ENCODE measurements at places on chromosomes 7 and 10.

DNA sequence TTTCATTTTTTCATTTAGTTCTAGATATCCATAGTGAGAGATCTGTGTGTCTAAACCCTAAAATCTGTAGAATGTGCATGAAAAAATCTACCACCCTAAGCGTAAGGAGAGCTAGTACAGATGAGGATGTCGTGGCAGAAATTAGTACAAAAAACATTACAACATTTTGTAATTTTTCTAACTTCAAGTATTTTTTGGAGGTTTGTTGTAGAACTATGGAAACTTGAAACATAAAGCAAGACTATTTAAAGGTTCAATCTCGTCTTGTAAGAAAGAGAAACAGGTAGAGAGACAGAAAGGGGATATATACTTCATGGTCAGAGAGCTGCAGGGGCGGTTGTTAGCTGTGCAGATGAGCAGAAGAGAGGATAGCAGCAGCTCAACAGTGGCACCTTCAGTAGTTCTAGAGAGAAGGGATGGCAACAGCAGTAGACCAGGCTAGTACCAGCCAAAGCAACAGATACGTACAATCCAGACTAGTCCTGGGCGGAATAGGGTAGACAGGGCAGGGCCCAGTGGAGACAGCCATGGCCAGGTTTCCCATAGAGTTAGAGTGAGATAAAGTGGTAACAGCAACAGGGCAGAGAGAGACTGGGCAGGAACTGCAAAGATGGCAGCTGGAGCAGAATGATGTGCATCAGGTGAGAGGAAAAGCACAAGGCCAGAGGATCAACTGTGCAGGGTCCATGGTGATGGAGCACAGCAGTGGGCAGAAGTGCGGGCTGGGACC lies 145.2 kb downstream of the FRMD4A start:
- peak; percentile 82 for DNase-seq

DNA sequence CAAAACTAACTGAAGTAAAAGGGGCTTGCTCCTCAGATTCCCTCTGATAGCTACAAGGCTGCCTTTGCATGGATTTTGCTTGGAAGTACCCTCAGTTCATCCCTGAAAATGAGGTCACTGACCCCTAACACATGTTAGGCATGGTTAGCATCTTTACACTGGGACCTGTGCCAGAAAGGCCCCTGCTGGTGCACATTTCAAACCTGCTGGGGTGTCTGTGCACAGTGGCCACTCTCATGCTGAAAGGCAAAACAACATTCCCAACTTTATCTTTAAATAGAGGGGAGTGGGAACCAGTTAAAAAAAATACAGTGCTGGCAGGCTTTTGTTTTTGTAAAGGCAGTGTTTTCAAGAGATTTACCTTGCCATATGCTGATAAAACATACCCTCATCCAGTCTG lies 99.1 kb downstream of the ANK3 start:
- DNase-seq, result no peak

- no peak for DNase-seq
These were observed 44.1 kb upstream of the PARD3 start for GRCh38 chr10:34859170-34859569.

- DNase-seq, result no peak
These were observed 101.6 kb downstream of the HECTD2 start for GRCh38 chr10:91511549-91512330.

DNA sequence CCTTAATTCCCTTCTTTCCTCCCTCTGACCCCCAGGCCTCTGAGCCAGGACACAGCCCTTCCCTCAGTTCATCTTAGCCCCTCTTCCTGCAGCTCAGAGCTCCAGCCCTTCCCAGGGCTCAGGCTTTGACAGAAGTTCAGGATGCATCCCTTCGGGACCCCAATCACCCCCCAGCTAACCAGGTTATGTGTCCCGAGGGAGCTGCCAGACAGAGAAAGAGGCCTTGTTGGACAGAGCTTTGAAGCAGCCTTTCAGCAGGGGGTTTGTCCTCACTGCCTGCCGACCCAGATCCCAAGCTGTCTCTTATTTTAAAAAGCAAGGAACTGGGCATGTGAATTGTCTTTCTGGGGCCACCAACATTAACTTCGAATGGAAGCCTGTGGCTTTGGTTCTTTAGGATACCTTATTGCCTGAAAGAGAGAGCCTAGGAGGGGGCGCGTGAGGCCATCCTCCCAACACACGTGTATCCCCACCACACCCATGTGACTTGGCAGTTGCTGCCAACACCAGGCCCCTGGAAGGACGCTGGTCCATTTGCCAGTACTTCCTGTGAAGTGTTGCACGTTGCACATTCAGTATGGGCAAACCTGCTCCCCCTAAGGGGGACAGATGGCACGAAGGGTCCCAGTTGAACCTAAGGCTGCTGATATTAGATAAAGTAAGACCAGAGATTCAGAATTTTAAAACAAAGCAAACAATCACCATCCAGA lies 858 bp downstream of the CCDC136 start:
- DNase-seq, result no peak

DNA sequence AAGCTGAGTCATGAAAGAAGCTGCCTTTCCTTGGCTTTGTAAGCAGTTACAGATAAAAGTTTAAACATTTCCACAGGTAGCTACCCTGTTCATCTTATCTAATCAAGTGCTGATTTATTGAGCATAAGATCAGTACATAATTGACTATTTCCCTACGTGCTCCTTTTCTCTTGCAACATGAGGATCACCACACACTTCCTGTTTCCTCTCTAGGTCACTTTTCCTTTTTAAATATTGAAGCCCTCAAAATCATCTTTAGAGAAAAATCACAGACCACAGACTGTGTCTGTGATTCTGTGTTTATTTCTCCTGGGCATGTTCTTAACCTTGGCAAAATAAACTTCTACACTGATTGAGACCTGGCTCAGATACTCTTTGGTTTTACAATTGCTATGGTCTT lies 69.5 kb downstream of the ZNF37A start:
- no peak for DNase-seq

DNA sequence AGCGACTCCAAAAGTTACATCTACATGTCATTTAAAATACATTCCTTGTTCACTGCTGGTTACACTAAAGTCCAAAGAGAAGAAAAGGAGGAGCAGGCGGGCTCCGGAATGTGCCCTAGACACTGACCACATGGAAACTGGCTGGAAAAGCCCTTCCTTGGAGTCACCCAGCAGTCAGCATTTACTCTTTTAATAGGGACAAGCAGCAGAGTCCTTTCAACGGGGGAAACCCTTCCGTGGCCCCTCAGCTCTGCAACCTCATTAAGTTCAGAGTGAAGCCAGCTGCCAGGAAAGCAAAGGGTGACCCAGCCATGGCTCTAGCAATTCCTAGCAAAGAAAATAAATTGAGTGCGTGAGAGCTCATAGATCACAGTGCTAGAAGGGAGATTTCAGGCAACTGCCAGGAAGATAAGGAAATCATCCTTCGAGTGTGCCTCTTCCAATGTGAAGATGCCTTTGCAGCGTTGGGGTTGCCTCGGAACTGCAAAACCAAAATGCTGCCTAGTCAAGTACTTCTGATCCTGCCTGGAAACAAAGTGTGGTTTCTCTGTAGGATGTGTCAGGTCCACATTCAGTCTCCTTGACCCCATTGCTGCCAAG lies 101.6 kb downstream of the SORBS1 start:
- DNase-seq, result no peak

DNA sequence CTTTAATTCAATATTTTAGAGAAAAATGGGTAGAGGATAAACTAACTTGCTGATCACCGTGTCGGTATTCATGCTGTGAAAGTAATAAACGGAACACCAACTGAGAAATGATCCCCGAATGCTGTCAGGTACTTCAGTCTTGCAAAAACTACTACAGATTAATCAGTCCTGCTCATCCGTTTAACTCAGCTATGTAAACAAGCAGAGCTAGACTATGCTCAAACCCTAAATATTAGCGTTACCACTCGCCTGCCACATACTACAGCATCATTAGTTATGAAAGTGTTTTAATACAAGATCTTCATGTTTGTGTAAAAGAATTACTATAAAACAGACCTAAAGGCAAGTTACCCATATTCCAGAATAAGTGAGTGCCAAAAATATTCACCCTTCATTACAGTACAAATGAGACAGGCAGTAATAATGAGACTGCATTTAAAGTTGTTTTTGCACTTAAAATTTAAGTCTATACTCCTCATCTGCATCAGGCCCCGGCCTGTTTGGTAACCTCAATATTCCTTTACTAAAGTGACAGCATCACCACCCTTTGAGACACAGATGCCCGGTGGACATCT lies 952 bp downstream of the DNMBP start:
- DNase-seq, result no peak

- peak; percentile 35 for DNase-seq
These were observed 168.4 kb downstream of the SORCS3 start for GRCh38 chr10:104809288-104810090.

GRCh38 chr10:114767986-114768821 lies 53.4 kb upstream of the FHIP2A start:
- no peak for DNase-seq

DNA sequence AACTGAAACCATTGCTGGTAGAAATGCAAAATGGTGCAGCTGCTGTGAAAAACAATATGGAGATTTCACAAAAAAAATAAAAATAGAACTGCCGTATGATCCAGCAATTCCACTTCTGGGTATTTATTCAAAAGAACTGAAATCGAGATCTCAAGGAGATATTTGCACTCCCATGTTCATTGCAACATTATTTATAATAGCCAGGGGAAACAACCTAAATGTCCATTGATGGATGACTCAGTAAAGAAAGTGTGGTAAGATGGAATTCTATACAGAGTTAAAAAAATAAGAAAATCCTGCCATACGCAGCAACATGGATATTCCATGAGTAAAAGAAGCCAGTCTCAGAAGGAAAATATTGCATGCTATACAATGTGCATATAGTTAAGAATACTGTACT lies 290.6 kb upstream of the GHITM start:
- DNase-seq, result no peak

DNA sequence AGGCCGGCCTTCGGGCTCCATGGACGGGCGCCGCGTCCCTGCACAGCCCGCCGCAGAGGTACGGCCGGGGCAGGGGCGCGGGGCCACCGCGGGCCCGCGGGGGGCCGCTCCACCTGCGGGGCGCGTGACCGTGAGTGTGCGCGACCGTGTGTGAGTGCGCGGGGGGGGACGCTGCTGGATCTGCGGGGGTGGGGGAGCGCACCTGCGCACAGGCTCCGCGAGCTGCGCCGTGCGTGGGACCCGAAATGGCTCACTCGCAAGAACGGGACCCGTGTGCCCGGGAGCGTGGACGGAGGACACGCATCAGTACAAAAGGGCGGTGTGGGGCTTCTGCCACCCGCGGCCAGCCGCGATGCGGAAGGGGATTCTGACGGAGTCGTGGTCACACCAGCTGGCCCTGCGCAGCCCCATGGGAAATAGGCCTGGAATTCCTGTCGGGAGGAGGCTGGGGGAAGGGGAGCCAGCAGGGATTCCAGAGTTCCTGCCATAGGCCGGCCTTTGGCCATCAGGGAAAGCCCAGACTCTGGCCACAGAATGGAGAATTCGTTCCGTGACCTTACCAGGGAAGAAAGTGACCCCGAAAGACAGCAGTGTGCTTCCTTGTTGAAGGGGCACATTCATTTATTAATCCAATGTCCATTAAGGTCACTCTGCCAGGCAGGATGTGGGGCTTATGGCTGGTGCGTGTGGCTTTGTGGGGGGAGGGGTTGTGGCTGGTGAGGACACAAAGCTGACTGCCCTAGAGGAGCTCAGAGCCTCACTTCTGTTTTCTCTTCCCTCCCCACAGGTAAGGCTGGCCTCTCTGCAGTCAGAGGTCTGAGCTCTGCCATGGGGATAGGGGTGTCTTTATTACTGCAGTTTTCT lies 494 bp downstream of the REPIN1 start:
- DNase-seq, result no peak

DNA sequence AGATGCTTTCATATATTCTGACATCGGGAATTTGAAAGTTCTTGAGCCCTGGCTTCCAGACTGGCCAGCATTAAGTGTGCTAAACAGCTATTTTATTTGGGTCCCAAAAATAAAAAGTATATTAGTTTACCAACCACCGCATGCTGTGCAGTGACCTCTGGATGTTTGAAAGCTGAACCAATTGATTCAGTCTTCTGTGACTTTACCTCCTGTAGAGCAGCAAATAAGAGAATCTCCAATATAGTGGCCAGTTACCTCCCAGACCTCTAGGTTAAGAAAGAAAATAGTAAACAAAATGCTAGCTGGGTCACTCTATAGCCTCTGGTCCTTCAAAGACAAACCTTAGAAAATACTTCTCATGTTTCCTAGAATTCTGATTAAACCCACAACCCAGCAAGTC lies 424.6 kb upstream of the NFE2L3 start:
- DNase-seq, result no peak

- no peak for DNase-seq
These were observed 52.6 kb downstream of the TRRAP start for GRCh38 chr7:98930921-98931320.

DNA sequence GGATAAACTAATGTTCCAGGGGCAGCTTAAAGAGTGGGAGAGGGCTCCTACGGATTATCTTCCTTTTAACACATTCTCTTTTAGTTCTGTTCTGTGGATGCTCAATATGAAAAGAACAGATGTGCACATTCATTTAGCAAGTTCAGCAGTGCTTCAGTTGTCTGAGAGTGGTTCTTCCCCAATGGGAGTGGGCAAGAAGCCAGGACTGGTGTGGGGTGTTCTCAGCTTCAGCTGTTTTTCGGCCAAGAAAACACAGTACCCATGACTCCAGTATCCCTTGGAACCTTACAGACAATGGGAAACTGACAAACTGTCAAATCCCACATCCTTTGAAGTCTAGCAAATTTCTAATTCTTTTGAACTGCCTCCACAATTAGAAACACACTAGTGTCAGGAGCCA lies 71.5 kb upstream of the LRRC17 start:
- no peak for DNase-seq

- no peak for DNase-seq
These were observed 189.9 kb upstream of the PDE1C start for GRCh38 chr7:32259931-32260596.

- DNase-seq, result no peak
These were observed 239.6 kb downstream of the DNAJB6 start for GRCh38 chr7:157576415-157576814.

- DNase-seq, result no peak
These were observed at the start of gene SLC26A3 for GRCh38 chr7:107803009-107803610. Gene SLC26A3 (minus strand): TSS chr7:107803223. CDS start chr7:107794509, 8,714 bp downstream.

- no peak for DNase-seq
These were observed 988.6 kb downstream of the SORCS1 start for GRCh38 chr10:106175760-106176377.

DNA sequence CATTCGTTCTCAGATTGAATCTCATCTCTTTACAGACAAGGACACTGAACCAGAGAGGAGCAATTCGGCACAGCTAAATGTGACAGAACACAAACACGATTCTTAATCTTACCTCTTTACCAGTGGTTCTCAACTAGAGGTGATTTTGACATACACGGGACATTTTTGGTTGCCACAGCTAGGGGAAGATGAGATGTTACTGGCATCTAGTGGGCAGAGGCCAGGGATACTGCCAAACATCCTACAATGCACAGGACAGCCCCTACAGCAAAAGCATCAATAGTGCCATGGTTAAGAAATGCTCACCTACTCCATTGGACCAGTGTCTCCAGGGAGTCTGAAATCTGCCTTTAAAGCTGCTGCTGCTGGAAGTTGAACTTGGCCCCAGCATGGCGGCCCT lies 27.3 kb downstream of the PDE1C start:
- no peak for DNase-seq

All from iPS DF 6.9 (cell line).